ENCODE measurements at places on chromosomes 12 and 14.

- no peaks in the 10 kb centered on the region for H3K4me1 ChIP-seq
- H3K27me3 ChIP-seq: no peaks in the 10 kb centered on the region
- peaks cover 18% of the 10 kb centered on the region for H3K36me3 ChIP-seq
- no peak overlapping the region for H3K4me3 ChIP-seq
- H3K27ac ChIP-seq: no peak overlapping the region
- no peak for DNase-seq
Observed at GRCh38 chr14:63596998-63597658, 44.5 kb downstream of the WDR89 start.

DNA sequence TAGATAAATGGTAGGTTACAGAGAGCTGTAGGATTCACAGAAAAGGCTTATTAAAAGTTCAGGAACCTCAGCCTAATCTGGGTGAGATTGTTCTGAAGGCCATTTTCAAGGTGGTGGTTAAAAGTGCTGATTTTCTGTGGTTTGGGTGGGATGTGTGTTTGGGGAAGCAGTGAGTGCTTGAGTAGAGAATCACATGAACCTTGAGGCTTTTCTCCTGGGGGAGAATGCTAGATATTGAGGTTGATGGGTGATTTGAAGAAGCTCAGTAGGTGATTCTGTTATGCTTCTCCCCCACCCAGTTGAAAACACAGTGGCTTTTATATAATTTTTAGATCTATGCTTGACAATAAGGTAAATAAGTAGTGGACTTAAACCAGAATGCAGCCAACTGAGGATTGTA lies 420.9 kb downstream of the PCNX1 start:
- H3K4me1 ChIP-seq: no peaks in the 10 kb centered on the region
- no peaks in the 10 kb centered on the region for H3K27me3 ChIP-seq
- H3K36me3 ChIP-seq: no peaks in the 10 kb centered on the region
- no peak for DNase-seq
- H3K4me3 ChIP-seq: no peak overlapping the region

GRCh38 chr12:3186546-3187215 lies 109.5 kb downstream of the TSPAN9 start:
- no peak overlapping the region for H3K4me3 ChIP-seq
- DNase-seq: no peak
- no peak overlapping the region for H3K27ac ChIP-seq
- H3K27me3 ChIP-seq: no peaks in the 10 kb centered on the region

GRCh38 chr12:44157359-44157758 lies 321.5 kb downstream of the TMEM117 start:
- H3K4me1 ChIP-seq: no peaks in the 10 kb centered on the region
- H3K27ac ChIP-seq: no peak overlapping the region
- H3K36me3 ChIP-seq: no peaks in the 10 kb centered on the region
- H3K27me3 ChIP-seq: no peaks in the 10 kb centered on the region

Data from esophagus muscularis mucosa (tissue), 4 donors.